ENCODE measurements at places on chromosomes 4 and X. TPM values are rescaled to one million over a fixed set of nuclear protein-coding genes. Genes with fewer than 3 reads are reported as not detected.

ANAPC10 gene
- 27.3 TPM for total RNA-seq

SASH3 gene
- total RNA-seq, result not detected

TIGD2 gene
- total RNA-seq, result 10.7 TPM

DAPP1 gene
- not detected for total RNA-seq

FHL1 gene
- 57.1 TPM for total RNA-seq

ADGRG4 gene
- not detected for total RNA-seq

GPC4 gene
- total RNA-seq, result not detected

EVC2 gene
- 12.1 TPM for total RNA-seq

TGIF2LX gene
- total RNA-seq, result not detected

CSAG3 gene
- not detected for total RNA-seq

CXCL8 gene
- 6.4 TPM for total RNA-seq

ADRA2C gene
- total RNA-seq, result 71.2 TPM

CA5B gene
- 17.5 TPM for total RNA-seq

ALAS2 gene
- total RNA-seq, result not detected

USP17L26 gene
- total RNA-seq, result not detected

ATP7A gene
- 3.9 TPM for total RNA-seq

All from myometrial cell (primary cell).